Stimulated activated memory B cell treated with anti-CD40 and anti-IgM and Interleukin-4, amounts not matched to agents 10 μg/mL and 1 μg/mL and 100 μg/mL, for 72 hours (primary cell): ENCODE measurements at places on chromosomes 6 and 20.

GRCh38 chr6:105320271-105320670 is 82.6 kb downstream of the PREP start:
- no peak for ATAC-seq
- H3K36me3 ChIP-seq: peaks cover 68% of the 10 kb centered on the region
- H3K4me1 ChIP-seq: no peaks in the 10 kb centered on the region
- no peak overlapping the region for H3K4me3 ChIP-seq
- H3K27me3 ChIP-seq: no peaks in the 10 kb centered on the region

DNA sequence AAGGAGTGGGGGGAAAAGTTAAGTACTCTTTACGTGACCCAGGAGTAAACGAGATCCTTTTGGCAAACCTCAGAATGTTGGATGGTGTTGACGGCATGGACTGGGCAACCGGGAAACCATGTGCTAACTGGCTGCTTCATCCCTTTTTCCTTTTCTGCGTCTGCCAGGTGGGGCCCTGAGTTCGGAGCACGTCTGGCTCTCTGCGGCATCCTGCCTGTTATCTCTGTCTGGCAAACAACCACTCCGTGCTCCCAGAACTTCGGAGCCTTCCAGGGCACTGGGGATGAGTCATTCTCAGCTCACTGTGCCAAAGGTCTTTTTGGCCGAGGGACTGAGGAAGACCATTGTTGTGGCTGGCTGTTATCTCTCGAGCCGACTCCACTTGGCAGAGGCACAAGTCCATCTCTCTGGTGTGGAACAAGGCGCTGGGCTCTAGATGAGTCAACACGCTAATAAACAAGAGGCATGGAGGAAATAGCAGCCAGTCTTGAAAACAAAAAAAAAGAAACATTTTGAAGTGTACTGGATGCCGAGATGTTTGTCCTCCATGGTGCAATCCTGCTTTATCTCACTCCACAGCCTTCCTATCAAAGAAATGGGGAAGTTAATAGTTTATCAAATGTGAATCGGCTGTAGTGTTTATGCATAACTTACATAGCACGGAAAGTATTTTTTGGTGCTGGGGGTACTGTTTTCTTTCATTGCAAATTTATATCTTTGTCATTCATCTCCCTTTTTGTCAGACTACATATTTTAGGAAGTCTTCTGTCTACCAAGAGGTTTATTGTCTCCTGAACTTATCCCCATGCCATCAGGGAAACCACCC is 64.6 kb upstream of the TXNDC5 start:
- peak overlapping the region; percentile 54 for H3K4me3 ChIP-seq
- peak; percentile 32 for ATAC-seq
- peaks cover 34% of the 10 kb centered on the region for H3K4me1 ChIP-seq
- peaks cover 19% of the 10 kb centered on the region for H3K27me3 ChIP-seq
- H3K36me3 ChIP-seq: peaks cover 6% of the 10 kb centered on the region

DNA sequence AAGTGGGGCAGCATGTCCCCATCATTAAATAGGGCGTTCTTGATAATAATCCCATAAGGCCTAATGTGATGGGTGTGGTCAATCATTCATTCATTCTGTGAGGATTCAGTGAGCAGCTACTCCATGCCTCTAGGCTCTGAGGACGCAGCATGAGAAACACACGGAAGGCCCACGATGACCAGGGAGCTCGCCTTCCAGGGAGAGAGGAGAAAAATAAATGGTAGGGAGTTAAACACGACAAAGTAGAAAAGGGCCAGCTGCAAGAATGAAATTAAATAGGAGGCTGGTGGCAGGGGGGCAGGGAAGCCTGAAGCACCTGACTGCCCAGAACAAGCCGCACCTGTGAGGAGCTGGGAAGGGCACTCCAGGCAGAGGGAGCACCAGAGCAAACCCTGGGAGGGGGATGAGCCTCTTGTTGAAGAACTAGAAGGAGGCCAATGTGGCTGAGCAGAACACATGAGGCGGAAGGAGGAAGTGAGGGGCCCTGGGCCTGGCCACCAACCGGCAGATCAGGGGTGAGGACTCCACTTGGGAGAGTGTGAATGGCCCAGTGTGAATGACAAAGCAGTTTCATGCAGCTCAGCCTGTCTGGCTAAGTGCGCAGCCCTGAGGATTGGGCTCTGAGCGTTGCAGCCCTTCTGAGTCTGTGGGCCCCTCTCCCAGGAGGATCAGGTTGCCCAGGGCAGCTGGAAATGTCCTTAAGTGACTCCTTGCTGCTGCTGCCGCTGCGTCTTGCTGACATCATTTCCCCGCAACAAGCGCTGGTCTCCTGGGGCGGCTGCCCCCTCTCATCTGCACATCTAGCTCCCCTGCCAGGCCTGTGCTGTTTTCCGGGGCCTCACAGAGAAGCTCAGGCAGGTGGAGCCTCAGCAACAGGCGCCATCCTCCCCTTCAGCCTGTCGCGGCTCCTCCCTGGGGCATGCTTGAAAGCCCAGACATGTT is 99.9 kb downstream of the CDH26 start:
- H3K4me1 ChIP-seq: peaks cover 13% of the 10 kb centered on the region
- H3K4me3 ChIP-seq: no peak overlapping the region
- H3K27me3 ChIP-seq: peaks cover 36% of the 10 kb centered on the region
- peak; percentile 44 for ATAC-seq
- H3K27ac ChIP-seq: peak overlapping the region; percentile 12

- H3K4me3 ChIP-seq: no peak overlapping the region
- H3K4me1 ChIP-seq: no peaks in the 10 kb centered on the region
- H3K27ac ChIP-seq: no peak overlapping the region
- no peaks in the 10 kb centered on the region for H3K27me3 ChIP-seq
- no peak for ATAC-seq
Observed at GRCh38 chr6:97459986-97460385, 177.0 kb upstream of the MMS22L start.

GRCh38 chr6:10520468-10520867 is 683 bp upstream of the GCNT2 start:
- H3K4me1 ChIP-seq: peaks cover 32% of the 10 kb centered on the region
- no peaks in the 10 kb centered on the region for H3K36me3 ChIP-seq
- no peaks in the 10 kb centered on the region for H3K27me3 ChIP-seq
- H3K4me3 ChIP-seq: no peak overlapping the region
- H3K27ac ChIP-seq: peak overlapping the region; percentile 67

GRCh38 chr20:50194422-50194830 is 3.8 kb downstream of the CEBPB start:
- no peak overlapping the region for H3K4me3 ChIP-seq
- no peaks in the 10 kb centered on the region for H3K27me3 ChIP-seq

DNA sequence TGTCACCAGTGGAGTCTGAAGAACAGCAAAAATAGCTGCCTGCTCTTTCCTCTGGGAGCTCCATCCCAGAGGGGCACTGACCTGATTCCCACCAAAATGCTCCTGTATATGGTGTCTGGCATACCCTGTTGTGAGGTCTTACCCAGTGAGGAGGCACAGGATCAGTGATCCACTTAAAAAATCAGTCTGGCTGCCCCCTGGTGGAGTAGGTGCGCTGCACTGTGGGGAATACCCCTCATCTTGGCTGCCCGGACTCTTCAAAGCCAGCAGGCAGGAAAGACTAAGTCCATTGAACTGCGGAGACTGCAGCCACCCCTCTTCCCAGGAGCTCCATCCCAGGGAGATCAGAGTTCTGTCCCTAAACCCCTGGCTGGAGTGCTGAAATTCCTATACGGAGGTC is 230.9 kb upstream of the HTR1E start:
- no peaks in the 10 kb centered on the region for H3K27me3 ChIP-seq
- H3K4me1 ChIP-seq: no peaks in the 10 kb centered on the region
- no peak overlapping the region for H3K4me3 ChIP-seq
- no peaks in the 10 kb centered on the region for H3K36me3 ChIP-seq

DNA sequence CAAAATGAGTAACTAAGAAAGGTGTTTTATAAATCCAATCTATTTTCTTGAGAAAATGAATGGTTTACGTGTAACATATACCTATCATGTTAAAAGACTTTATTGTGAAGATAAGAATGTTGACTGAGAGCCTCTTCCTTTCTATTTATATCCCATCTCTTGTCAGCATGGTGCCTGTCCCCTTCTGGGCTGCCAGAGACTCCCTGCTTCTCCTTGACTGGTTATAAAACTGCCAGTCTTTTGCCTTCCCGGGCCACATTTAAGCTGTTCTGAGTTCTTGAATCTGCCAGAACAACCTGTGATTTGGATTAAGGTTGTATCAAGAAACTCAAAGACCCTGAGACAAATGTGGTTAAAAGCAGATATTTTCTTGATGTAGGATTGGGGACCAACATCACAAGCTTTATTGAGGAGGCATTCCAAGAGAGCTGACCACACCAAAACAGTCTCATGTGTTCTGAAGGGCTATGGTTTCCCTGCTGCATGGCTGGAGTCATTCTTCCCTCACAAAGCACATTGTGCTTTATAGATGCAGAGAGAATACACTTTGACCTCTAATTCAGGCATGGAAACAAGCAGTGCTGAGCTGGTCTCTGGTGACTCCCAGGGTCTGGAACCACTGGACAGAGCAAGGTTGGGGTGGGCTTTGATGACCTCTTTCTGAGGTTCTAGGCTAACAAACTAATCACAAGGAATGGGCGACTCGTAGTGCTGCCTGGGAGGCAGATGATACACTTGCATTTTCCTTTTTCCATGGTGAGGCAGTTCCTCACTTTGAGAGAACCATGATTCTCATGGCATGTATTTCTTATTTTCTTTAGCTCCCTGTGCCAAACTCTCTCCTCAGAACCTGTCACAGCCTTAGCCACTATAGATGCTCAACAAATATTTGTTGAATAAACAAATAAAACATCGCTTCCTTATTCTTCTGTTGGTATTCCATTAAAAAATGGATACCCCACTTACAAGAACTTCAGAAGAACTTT is 205.0 kb upstream of the PREP start:
- H3K4me1 ChIP-seq: no peaks in the 10 kb centered on the region
- peaks cover 7% of the 10 kb centered on the region for H3K27me3 ChIP-seq
- no peak overlapping the region for H3K4me3 ChIP-seq
- H3K27ac ChIP-seq: no peak overlapping the region
- no peaks in the 10 kb centered on the region for H3K36me3 ChIP-seq
